Chondrocyte (in vitro differentiated cells): ENCODE measurements at places on chromosomes 1 and 21. TPM values are rescaled to one million over a fixed set of nuclear protein-coding genes. Genes with fewer than 3 reads are reported as not detected.

ADGRL2 gene
- total RNA-seq = 51.2 to 64.2 TPM (median 54.1 TPM) in 3 replicates

GRCh38 chr21:39842741-39843459 lies 24.3 kb upstream of the PCP4 start:
- peaks cover 2% of the 10 kb centered on the region for H3K36me3 ChIP-seq
- H3K27ac ChIP-seq = no peak overlapping the region
- DNase-seq = no peak
- no peak overlapping the region for H3K4me3 ChIP-seq
- peaks cover 2% of the 10 kb centered on the region for H3K27me3 ChIP-seq

GRCh38 chr1:204746838-204747442 lies 61.4 kb upstream of the LRRN2 start:
- H3K27ac ChIP-seq = no peak overlapping the region
- no peaks in the 10 kb centered on the region for H3K4me1 ChIP-seq
- H3K4me3 ChIP-seq = no peak overlapping the region
- H3K27me3 ChIP-seq = peaks cover 65% of the 10 kb centered on the region
- no peak for DNase-seq

RNF186 gene
- total RNA-seq = not detected in 3 replicates

DNA sequence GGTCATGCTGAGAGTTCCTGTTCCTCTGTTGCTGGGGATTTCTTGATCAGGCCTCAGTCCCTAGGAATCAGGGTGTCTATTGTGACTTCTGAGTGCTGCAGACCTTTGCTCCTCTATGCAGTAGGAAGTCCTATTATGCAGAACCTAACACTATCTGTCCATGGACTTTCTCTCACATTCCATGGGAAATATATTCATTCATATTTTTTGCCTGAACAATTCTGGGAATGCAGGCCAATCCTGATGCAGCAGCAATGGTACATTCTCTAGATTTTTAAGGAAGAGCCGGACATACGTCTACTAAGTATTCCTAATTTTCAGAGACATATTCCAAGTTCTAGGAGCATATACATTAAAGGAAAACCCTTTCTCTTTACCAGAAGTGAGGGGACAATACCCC lies 61.1 kb upstream of the C1orf87 start:
- H3K4me1 ChIP-seq = peaks cover 80% of the 10 kb centered on the region
- DNase-seq = no peak
- peak overlapping the region; percentile 88 for H3K27ac ChIP-seq
- H3K4me3 ChIP-seq = no peak overlapping the region
- H3K27me3 ChIP-seq = no peaks in the 10 kb centered on the region

DNA sequence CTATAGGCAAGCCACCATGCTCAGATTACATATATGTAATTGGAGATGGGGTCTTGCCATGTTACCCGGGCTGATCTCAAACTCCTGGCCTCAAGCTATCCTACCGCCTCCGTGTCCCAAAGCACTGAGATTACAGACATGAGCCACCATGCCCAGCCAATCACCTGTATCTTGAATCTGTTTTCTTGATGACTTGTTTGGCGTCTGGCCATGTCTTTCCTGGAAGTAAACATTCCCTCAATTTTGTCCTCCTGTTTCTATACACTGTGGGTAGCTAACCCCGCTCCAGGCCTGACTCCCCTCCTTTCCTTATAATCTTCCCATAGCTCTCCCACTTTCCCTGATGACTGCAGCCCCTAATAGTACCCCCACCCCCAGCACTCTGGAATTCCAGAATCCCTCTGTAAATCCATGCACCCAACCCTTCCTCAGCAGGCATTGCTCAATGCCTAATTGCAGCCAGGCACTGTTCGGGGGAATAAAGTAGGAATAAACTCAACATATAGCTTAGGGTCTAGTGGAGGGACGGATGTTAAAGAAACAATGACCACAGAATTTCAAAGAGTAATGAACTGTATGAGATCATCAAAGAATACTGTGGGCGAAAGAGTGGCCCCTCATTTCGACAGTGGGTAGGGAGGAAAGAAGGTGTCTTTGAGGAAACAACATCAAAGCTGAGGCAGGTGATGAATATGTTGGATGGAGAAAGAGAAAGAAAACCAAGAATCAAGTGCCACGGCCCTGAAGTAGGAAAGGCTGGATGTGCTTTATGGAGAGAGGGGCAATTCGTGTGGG lies 161.5 kb downstream of the ADSS2 start:
- no peaks in the 10 kb centered on the region for H3K36me3 ChIP-seq
- no peaks in the 10 kb centered on the region for H3K27me3 ChIP-seq
- DNase-seq = peak; percentile 6
- H3K27ac ChIP-seq = no peak overlapping the region

TNFAIP8L2 gene
- not detected in 3 replicates for total RNA-seq

GCSAML gene
- not detected in 3 replicates for total RNA-seq

IVL gene
- total RNA-seq = not detected in 3 replicates

DNA sequence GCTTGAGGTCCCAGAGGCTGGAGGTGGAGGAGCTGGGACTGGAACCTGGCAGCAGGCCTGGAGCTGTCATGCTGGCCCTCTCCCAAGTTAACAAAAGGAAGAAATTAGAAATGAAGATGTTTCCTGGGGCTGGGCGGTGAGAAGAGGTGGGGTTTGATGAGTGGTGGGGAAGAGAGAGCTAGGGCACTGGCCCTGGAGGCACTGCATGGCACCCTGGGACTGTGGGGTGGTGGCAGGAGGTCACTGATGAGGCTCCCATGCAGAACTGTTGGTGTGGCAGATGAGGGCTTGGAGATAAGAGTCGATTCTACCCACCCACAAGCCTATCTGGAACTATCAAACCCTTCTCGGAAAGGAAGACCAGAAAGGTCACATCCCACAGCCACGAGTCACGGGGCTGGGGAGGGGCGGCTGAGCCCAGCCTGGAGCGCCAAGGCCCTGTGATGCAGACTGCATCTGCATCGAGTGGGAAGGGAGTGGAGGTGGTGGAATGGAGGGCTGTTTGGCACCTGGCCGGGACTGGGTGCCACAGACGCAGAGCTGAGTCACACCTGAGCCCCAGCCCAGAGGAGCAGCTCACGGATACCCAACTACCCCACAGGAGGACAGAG lies 29.4 kb downstream of the MRPL37 start:
- H3K4me3 ChIP-seq = no peak overlapping the region
- H3K27ac ChIP-seq = peak overlapping the region; percentile 30
- DNase-seq = peak; percentile 40
- peaks cover 3% of the 10 kb centered on the region for H3K36me3 ChIP-seq

- no peak overlapping the region for H3K4me3 ChIP-seq
- no peaks in the 10 kb centered on the region for H3K27me3 ChIP-seq
- H3K36me3 ChIP-seq = peaks cover 3% of the 10 kb centered on the region
- no peak overlapping the region for H3K27ac ChIP-seq
- H3K4me1 ChIP-seq = peaks cover 12% of the 10 kb centered on the region
Observed at GRCh38 chr1:231605149-231606100, 21.2 kb upstream of the DISC1 start.

- no peak for DNase-seq
- no peak overlapping the region for H3K4me3 ChIP-seq
- no peak overlapping the region for H3K27ac ChIP-seq
- H3K4me1 ChIP-seq = no peaks in the 10 kb centered on the region
- no peaks in the 10 kb centered on the region for H3K36me3 ChIP-seq
- peaks cover 7% of the 10 kb centered on the region for H3K27me3 ChIP-seq
Observed at GRCh38 chr1:177103005-177103852, 61.3 kb downstream of the ASTN1 start.

- H3K27ac ChIP-seq = no peak overlapping the region
- H3K27me3 ChIP-seq = no peaks in the 10 kb centered on the region
- DNase-seq = no peak
- H3K4me1 ChIP-seq = peaks cover 27% of the 10 kb centered on the region
- no peaks in the 10 kb centered on the region for H3K36me3 ChIP-seq
Observed at GRCh38 chr1:234369784-234370183, 3.5 kb upstream of the COA6 start.

- DNase-seq = no peak
- H3K27me3 ChIP-seq = peaks cover 17% of the 10 kb centered on the region
- peaks cover 2% of the 10 kb centered on the region for H3K36me3 ChIP-seq
- no peak overlapping the region for H3K27ac ChIP-seq
- peaks cover 22% of the 10 kb centered on the region for H3K4me1 ChIP-seq
Observed at GRCh38 chr1:84959294-84959693, 37.6 kb downstream of the MCOLN2 start.
